CD4-positive, alpha-beta T cell treated with Interleukin-4 for 4 hours (primary cell): ENCODE measurements at places on chromosomes 1 and 21.

- no peak for DNase-seq
Measured at GRCh38 chr21:32056791-32057190, 184.0 kb downstream of the HUNK start.

GRCh38 chr1:158124999-158125398 is 55.7 kb upstream of the CD1D start:
- DNase-seq = peak; percentile 68

DNA sequence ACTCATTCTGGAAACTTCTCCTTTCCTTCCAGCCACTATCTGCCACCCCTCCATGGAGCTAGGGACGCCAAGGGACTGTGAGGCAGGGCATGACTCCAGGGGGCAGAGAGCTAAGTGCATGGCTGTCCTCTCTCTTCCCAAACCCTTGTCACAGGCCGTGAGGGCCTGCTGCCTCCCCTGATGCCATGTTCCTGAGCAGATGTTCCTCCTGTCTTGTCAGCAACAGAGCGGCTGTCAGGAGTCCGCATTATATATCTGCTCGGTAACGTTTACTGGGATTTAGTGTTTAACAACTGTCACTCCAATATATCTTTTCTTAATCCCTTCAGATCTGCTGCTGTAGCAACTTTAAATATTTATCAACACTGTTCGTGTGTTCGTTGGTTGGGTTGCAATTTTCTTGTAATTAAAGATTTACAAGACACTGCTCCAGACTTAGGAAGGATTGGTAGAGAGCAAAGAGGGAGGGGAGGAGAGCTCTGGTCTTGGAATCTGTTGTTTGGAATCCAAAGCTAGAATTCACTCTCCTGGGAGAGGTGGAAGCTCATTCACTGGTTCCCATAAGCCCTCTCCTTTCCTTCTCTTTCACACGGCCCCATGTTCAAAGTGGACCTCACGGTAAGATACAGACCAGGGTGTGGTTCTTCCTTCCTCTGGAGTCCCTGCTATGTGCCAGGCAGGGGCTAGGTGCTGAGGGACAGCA is 76.2 kb downstream of the MDM4 start:
- DNase-seq = no peak

DNA sequence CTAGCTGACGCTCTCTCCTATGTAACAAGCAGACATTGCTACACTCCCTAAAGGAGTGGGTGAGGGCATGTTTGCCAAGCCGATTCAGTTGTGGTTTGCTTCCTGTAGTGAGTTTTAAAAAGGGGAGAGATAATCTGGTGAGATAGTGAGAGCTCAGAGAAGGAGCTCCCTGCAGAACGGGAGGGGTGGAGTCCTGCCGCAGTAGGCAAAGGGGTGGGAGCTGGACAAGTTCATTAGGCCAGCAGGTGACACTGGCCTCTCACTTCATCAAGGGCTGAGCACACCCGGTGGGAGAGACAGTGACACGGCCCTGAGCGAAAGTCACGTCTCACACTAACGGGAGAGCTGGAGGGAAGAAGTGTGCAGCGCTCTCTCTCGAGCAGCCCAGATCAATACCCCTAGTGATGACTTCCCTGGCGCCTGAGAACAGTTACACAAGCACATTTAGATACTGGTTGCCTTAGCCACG is 144.0 kb upstream of the CD34 start:
- DNase-seq = no peak

DNA sequence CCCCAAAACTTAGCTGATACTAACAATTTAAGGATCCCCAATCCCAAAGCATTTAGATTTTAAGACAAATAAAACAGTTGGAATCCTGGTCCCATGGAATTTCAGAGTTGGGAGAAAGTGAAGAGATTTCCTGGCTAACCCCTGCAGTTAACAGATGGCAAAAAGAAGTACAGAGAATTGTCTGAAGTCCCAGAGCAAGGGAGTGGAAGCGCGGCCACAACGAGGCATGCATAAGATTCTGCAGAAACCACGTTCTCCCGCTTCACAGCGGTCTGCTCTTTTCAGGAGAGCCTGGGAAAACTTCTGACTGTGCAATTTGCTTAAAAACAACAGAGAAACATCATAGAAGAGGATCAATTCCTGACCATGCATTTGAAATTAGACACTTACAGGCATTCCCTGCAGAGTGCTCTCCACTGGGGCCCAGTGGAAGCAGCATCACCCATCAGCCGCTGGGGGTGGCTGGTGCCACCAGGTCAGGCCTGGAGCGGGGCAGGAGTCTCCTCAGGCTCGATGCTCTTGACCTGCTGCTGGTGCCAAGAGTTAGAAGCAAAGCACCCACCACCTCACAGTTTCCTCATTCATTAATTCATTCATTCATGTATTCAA is 226.7 kb upstream of the POU3F1 start:
- DNase-seq = no peak

DNA sequence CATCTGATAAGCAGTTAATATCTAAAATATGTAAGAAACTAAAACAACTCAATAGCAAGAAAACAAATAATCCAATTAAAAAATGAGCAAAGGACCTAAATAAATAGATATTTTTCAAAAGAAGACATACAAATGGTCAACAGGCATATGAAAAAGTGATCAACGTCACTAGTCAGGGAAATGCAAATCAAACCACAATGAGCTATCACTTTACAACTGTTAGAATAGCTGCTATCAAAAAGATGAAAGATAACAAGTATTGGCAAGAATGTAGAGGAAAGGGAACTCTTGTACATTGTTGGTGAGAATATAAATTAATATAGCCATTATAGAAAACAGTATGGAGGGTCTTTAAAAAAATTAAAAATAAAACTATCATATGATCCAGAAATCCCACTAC is 40.7 kb upstream of the NEK7 start:
- DNase-seq = no peak

DNA sequence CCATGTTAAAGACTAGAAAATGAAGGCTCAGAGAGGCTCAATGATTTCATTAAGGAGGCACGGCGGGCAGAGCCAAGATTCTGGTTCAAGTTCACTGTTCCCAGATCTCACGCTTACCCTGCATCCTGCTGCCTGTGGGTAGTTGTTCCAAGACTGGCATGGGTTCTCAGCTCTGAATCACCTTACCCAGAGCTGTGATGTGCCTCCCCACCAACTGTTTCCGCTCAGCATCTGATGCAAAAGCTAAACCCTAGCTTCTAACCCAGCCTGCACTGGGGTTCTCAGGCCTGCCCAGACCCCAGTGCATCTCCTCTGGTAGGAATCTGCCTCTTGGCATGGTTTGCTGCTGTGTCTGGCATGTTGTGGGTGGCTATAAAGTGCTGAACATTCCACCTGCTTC is 11.8 kb downstream of the TNR start:
- DNase-seq = no peak

- DNase-seq = no peak
Measured at GRCh38 chr1:183757061-183757460, 47.9 kb upstream of the RGL1 start.

DNA sequence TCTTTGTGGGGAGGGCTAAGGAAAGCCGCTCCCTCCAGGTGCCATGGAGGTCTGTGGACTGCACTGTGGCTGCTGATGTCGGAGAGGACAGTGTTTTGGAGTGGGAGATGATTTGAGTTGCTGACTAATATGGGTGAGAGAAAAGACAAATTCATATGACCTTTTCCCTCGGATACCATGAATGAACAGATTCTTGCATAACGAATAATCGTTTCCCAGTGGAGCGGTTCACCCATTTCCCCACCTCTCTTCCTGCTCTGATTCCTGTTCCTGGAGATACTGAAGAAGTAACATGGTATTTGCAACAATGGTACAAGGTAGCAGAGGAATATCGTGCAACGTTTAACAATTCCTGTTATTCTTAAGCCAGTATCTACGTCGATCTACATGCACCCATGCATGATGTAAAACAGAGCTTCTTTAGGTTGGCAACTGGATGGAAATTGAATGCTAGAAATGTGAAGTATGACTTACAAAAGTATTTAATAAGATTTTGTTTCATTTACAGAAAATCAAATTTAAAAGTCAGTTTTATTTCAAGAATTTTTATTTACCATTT is 227.1 kb downstream of the TOMM20 start:
- no peak for DNase-seq

DNA sequence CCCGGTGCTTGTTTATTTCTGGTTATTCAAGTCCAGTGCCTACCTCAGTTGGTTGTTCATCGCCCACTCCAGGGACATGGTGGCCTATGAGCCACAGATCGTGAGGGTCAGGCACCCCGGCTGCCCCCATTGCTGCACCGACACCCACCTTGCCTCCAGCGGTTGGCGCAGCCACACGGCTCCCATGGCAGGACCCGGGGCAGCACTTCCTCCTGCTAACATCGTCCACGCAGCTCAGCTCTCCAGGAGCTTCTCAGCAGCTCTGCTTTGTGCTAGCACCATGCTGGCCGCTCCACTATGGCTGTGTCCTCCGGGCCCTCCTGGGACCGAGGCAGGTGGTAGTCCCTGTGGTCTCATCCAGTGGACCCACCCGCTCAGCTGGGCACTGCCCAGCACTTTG is 13.9 kb upstream of the PRKCZ start:
- no peak for DNase-seq

- no peak for DNase-seq
Measured at GRCh38 chr1:243917863-243918565, 68.0 kb upstream of the AKT3 start.

DNA sequence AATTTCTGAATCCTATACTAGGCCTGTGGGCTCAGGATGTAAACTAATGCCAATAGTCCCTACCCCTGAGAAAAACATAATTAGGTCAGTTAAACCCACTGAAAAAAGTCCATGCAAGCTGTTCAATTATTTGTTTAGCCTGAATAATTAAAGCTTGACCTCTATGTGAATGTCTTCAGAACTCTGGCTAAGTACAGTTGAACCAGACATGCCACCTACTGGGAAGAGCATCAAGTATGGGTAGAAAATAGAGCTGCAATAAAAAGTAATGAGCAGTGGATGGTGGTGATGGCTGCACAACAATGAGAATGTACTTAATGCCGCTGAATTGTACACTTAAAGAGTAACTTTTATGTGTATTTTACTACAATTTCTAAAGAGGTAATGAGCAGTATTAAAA is 23.6 kb upstream of the SLC19A2 start:
- DNase-seq = no peak

DNA sequence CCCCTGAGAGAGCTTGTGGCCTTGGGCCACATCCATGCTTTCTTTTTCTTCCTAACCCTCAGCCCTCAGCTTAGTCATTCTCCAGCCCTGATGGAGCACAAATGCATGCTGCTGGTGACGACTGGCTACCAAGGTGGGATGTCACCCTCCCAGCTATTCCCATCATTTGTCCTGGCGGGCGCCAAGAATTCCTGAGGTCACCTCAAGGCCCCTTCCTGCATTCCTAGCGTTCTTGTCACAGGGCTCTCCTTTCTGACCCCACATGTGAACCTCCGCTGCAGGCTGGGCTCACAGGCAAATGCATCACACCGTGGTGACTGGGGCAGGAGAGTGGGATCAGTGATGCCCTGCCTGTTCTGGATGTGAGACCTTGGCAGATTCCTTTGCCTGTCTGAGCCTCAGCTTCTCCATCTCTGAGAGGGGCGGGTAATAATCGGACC is 53.4 kb upstream of the IFFO2 start:
- DNase-seq = no peak

- DNase-seq = no peak
Measured at GRCh38 chr1:186670297-186671135, 9.7 kb downstream of the PTGS2 start.

DNA sequence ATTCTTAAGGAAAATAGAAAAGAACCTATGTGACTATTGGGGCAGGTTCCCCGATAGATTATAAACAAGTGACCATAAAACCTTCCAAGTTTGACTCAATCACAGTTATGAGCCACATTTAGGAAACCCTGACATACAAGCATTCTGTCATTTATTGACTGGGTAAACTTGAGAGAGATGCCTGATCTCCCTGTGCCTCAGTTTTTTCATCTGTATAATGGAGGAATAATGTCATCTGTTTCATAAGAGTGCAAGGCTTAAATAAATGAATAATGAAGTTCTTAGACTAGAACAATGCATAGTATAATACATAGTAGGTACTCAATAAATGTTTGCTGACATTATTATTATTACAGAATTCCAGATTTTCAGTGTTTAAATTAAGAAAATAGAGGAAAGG is 18.9 kb upstream of the EEIG2 start:
- DNase-seq = no peak

GRCh38 chr1:191901651-191902050 is 256.6 kb upstream of the RGS18 start:
- DNase-seq = no peak

DNA sequence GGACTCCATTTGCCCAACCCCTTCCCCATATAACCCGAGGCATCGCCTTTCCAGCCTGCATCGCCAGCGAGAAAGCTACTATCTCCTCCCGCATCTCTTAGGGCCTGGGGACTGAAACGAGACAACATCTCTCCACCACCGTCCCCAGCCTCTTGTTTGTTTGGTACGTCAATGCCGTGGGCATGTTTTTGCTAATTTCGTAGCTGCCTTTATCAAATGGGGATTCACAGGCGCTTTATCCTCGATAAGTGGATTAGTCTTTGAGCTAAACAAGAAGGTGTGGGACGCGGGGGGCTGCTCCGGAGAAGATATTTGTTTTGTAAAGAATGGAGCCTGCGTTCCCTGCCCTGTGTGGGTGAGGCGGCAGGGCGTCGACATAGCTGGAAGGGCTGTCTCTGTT is 91.6 kb downstream of the PAX7 start:
- no peak for DNase-seq

- no peak for DNase-seq
Measured at GRCh38 chr1:161706113-161706481, 932 bp upstream of the FCRLA start.

- DNase-seq = no peak
Measured at GRCh38 chr1:4045397-4046010, 145.4 kb upstream of the C1orf174 start.

- DNase-seq = no peak
Measured at GRCh38 chr21:16185766-16186165, 456.0 kb downstream of the USP25 start.

DNA sequence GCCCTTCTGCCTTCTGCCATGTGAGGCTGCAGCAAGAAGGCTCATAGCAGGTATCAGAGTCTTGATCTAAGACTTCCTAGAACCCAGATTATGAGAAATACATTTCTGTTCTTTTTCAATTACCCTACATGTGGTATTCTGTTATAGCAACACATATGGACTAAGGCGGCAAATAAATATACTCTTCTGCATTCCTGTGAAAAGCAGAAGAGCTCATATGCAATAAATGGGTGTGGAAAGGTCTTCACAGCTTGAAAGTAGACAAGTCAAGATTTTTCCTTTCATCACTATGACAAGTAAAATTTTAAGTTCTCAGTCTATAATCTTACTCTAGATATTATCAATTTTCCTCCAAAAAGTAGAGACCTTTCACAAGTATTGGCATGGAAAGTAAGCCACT is 36.6 kb downstream of the TNFSF18 start:
- no peak for DNase-seq

- DNase-seq = no peak
Measured at GRCh38 chr21:44723177-44724131, 12.1 kb upstream of the TSPEAR start.

- no peak for DNase-seq
Measured at GRCh38 chr1:217781056-217781455, 149.9 kb downstream of the SPATA17 start.
